ENCODE measurements at places on chromosomes 1 and 21. TPM values are rescaled to one million over a fixed set of nuclear protein-coding genes. Genes with fewer than 3 reads are reported as not detected.

The UQCRHL gene
- 0.66 TPM for total RNA-seq

The CLCA4 gene
- total RNA-seq = not detected

The HNRNPU gene
- total RNA-seq = 294 TPM

The TPM3 gene
- 74.2 TPM for total RNA-seq

The COL11A1 gene
- total RNA-seq = 0.52 TPM

The LCE1B gene
- total RNA-seq = not detected

The OR10Z1 gene
- not detected for total RNA-seq

The RAB25 gene
- 66.7 TPM for total RNA-seq

The FAM177B gene
- 3.4 TPM for total RNA-seq

The TP53BP2 gene
- 22.3 TPM for total RNA-seq

The FNDC7 gene
- not detected for total RNA-seq

The DPH5 gene
- total RNA-seq = 29.6 TPM

The RIPK4 gene
- total RNA-seq = 14.5 TPM

The OR2T2 gene
- not detected for total RNA-seq

The SLC22A15 gene
- 8.8 TPM for total RNA-seq

Measured in body of pancreas (tissue), 4 donors.